Astrocyte of the spinal cord (primary cell): ENCODE measurements at places on chromosomes 16 and 17.

- no peak for DNase-seq
Observed at GRCh38 chr17:50165466-50165865, 339 bp upstream of the SGCA start.

- no peak for DNase-seq
Observed at GRCh38 chr16:65200156-65200773, 78.4 kb upstream of the CDH11 start.

DNA sequence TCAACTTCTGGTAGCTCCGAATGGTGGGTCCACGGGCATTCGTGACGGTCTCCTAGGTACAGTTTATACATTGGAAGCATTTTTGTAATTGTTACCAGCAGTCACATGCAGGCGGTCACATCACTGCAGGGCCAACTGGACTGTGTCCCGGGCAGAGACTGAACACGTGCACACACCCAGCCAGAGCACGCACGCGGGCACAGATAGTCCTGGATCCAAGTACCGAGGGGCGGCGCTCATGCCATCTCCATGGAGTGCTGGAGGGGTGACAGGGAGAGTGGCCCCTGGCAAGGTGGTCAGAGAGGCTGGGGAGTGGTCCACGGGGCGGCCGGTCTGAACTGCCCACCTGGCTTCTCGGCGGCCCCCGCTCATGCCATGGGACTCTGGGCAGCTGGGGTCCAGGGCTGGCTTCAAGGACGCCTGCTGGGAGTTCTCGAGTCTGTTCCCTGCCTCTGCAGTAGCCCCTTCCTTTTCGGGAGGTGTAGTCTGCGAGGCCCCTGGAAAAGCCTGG, 34.2 kb downstream of the BAIAP2 start:
- DNase-seq, result no peak

DNA sequence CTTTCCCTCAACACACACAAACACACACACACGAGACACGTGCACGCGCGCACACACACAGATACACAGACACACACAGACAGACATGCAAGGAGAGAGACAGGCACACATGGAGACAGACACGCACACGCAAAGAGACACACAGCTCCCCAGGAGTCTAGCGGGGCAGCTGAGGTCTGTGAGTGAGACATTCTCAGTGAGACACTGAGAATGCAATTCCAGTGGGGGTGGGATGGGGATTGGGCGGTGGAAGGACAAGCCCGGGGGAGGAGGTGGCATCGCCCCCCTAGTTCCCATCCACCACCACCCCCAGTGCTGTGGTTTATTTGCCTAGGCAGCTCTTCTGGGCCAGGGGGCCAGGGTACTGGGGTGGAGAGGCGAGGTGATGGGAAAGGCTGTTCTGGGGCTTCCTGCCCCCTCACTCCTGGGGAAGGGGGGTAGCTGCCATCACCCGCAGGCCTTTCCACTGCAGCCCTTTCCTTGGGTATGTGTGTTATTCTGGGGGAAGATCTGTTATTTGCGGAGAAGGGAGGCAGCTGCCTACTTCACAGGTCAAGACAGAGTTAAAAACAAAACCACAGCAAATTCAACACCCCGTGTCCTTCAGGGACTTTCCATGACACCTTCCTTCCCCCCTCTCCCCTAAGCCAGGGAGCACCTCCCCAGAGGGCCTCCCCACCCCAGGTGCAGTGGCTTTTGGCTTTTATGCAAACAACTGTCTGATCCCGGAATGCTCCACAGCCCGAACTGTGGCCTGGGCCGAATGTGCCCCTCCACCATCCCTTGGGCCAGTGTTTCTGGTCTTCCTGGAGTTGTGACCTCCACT, 18.0 kb downstream of the GRB7 start:
- DNase-seq, result no peak

DNA sequence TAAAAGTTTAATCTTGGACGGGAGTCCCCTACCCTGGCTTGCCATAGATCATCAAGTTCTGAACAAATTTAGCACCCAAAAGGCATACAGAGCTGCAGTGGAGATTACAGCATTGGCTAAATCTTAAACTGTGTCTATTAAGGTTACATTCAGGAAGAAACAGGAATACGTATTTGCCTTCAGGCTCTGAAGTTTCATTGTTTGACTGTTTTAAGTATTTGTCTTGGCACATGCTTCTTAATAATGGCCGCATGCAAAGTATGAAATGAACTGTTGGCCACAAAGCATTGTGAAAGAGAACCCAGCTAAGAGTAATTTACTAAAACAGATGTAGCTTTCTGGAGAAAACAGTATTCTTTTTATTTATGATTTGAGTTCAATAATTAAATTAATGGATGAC, 63.9 kb upstream of the CNEP1R1 start:
- peak; percentile 13 for DNase-seq

DNA sequence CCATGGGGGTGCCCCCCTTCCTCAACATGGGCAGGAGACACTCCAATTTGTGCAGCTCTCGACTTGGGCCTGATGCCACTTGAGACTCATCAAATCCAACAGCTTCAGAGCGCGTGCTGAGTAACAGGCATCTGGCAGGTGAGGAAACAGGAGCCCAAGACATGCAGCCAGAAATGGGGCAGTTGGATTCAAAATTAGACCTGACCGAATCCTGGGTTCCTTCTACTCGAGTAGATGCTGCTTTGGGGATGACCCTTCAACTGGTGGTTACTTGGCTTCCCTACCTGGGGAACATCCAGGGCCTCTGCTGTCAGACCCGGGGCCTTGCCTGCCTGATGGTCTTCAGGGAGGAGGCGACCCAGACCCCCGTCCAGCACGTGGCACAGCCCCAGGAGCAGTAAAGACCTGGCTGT, 488 bp upstream of the NTN3 start:
- no peak for DNase-seq

GRCh38 chr16:57579361-57579665, 36.9 kb downstream of the ADGRG5 start:
- no peak for DNase-seq

DNA sequence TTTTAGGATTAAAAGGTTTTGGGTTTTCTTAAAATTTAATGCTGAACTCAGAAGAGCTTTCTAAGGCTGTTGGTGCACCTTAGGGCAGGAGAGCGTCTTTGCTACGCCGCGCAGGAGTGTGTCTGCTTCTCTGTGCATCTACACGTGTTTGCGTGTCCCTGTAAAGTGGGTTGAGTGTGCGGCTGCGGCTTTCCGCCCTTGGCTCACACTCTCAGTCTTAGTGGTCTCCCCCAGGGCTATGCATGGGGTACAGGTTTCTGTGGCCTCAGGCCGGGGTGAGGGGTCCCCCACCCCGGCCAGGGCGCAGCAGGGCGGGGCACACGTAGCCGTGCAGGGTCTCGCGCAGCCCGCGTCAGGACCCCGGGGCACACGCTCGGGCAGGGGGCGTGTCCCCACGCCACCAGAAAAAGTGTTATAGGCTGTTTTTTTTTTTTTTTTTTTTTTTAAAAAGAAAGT, 727 bp upstream of the TENT4B start:
- DNase-seq, result peak; percentile 52

GRCh38 chr16:4733211-4733742, 794 bp downstream of the ANKS3 start:
- no peak for DNase-seq

DNA sequence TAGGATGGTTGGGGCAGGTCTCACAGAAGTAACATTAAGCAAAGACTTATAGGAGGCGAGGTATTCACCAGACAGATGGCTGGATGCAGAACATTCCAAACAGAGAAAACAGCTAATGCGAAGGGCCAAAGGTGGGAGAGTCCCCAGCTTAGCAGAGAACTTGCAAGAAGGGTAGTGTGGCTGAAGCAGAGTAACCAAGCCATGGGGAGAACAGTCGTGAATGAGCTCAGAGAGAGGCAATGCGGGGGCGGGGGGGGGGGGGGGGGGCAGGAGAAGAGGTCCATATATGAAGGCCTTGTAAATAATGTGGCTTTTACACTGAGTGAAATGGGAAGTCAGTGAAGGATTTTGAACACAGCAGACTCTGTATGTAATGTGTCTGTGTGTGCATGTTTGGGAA, 81.3 kb downstream of the SMG6 start:
- DNase-seq, result no peak

DNA sequence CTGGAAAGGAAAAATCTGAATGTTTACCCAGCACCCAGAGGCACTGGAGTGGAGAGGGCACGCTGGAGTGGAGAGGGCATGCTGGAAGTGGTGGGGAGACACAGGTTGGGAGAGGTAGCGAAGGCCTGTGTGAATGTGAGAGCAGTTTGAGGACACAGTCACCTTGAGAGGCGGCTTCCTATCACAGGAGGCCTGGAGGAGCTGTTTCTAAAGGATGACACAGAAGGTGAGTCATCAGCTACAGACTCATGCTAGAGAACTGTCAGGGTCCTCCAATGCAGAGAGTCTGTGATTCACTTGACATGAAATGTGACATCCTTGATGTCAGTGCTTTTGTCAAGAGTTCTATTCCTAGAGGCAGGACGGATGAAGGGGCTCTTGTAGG, 13.8 kb downstream of the CTRL start:
- peak; percentile 74 for DNase-seq

GRCh38 chr17:33927732-33928133, 327.4 kb upstream of the CCL2 start:
- DNase-seq, result no peak

DNA sequence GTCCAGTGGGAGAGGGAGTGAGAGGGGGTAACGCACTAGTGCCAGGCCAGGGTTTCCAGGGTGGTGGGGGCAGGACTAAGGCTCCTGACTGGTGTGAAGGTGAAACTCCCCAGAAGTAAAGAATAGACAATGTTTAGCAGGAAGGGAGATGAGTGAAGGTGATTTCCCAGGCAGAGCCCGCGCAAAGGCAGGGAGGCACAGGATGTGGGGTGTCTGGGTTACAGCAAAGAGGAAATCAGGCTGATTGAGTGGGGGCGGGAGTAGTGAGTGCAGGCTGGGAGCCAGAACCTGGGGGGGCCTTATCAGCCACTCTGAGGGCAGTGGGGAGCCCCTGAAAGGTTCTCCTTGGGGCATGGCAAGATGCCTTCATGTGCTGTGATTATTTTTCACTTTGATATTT, 167.5 kb downstream of the UTP18 start:
- no peak for DNase-seq

GRCh38 chr16:34802396-34802795, 1343.0 kb downstream of the TP53TG3F start:
- DNase-seq, result no peak

GRCh38 chr17:8520981-8521380, 85.3 kb downstream of the NDEL1 start:
- DNase-seq, result no peak

- DNase-seq, result no peak
Observed at GRCh38 chr16:50573947-50574744, 25.9 kb downstream of the NKD1 start.

DNA sequence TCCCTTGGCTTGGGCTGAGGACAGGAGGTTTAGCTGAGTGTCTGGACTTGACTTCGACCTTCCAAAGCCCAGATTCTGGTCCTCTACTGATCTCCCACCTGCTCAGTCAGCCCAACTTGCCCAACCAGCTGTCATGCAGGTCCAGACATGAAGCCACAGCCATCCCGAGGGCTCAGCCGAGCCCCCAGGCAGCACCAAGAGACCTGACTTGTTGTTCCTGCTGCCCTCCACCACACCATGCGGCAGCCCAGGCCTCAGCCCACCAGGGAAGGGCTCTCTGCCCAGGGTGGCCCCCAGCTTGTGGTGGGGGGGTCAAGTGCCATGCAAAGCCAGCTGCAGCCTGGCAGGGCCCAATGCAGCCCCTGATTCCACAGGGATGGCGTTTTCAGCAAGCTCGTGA, 17.2 kb upstream of the CACNG4 start:
- no peak for DNase-seq

DNA sequence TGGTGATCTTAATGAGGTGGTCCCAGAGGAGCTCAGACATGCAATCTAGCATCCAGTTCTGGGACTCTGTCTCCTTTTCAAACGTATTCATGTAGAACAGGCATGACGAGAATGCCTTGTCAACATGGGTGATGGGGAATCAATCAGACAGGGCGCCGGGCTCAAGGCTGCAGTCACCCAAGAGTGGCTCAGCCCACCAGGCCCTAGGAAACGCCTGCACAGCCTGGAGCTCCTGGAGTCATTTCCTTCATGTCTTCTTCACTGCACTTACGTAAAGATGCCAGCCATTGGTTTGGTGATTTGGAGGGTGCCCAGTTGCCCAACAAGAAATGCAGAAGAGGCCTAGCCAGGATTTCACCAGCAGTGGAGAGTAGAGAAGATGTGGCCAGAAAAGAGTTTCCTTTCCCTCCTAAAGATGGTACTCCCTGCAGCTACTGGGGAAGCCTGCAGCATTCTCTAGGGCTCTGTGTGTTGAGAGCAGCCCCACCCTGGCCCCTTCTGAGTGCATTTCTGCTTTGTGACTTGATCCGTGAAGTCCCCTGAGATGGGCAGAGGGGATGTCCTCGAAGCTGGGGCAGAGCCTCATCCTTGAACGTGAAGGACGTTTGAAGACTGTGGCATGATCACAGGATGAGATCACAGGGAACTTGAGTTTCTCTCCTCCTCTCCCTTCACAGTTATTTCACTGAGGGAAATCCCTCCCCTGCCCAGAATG, 24.0 kb upstream of the STH start:
- no peak for DNase-seq

DNA sequence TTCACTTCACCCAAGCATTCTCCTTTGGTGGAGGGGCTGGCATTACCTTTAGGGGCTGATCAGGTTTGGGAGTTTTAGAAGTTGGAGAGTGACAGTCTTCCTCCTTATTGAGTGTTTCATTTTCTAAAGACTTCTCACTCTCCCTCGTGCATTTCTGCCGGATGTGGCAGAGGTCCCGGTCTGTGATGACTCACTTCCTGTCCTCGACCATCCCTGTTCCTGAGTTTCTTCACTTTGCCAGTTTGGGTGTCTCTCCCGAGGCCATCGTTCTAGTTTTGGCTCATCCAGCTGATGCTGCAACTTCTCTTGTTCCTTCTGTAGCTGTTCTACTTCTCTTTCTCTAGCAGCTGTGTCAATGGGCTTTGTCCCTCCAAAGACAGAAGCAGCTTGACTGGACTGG, 104.3 kb downstream of the PHKB start:
- DNase-seq, result peak; percentile 52

GRCh38 chr16:81765111-81765919, 13.8 kb upstream of the PLCG2 start:
- DNase-seq, result no peak

DNA sequence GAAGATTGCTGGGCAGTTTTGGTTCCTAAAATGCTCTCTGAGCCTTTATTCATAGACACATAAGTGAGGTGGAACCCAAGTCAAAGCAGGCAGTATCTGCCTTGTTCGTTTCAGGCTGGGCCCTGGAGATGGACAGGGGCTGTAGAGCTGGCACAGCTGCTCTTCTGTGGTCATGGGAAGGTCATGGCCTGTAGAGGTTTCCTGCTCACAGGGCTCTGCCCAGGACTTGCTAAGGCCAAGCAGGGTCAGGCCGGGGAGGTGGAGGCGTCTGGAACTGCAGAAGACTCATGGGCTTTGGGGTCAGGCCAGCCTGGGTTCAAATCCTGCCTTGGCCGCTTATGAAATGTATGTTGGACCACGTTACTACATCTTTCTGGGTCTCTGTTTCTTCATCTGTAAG, 50.2 kb downstream of the IRX5 start:
- DNase-seq, result no peak

- DNase-seq, result peak; percentile 17
Observed at GRCh38 chr17:31537565-31538011, 146.1 kb downstream of the RAB11FIP4 start.
